ENCODE measurements at places on chromosomes 4 and X.
A peak's percentile ranks its signal among the peaks of the same experiment; 100 is the strongest.

DNA sequence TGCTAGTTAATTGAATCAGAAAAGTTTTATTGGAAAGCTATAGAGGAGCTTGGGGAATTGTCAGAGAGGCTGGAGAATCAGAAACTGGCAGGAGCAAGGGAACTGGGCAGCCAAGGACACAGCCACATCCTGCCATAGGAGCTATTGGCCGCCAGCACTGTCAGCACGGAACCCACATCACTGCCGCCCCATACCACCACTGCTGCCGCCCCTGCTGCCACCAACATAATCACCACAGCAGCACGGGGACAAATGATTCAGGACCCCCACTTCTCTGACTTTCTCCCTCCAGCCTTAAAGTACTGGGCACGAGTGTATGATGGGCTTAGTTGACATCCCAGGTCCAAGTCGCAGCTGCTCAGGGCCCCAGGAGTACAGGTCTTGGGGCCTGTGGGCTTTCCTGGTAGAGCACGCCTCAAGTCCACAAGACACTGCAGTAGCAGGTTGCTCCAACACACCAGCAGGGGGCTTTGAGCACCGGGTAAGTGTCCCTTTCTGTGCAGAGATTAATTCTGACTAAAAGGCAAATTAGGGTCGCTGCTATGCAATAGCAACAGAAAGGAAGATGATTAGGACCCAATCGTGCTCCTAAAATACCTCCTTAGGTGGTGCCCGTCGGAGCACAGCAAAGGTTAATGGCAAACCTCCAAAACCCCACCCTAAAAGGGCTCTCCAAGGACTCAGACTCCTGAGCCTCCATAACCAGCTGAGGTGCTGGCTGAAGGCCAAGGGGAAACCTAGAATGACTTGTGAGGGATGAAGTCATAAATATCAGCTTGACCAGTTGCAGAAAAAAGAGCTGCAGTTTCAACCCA, 6.9 kb downstream of the PJA1 start:
- DNase-seq = no peak

GRCh38 chr4:39036172-39036571, 4.0 kb upstream of the TMEM156 start:
- DNase-seq = no peak

GRCh38 chrX:43605351-43605750, 50.7 kb upstream of the MAOA start:
- DNase-seq = no peak

- no peak for DNase-seq
Observed at GRCh38 chrX:11210415-11210801, 82.8 kb upstream of the AMELX start.

DNA sequence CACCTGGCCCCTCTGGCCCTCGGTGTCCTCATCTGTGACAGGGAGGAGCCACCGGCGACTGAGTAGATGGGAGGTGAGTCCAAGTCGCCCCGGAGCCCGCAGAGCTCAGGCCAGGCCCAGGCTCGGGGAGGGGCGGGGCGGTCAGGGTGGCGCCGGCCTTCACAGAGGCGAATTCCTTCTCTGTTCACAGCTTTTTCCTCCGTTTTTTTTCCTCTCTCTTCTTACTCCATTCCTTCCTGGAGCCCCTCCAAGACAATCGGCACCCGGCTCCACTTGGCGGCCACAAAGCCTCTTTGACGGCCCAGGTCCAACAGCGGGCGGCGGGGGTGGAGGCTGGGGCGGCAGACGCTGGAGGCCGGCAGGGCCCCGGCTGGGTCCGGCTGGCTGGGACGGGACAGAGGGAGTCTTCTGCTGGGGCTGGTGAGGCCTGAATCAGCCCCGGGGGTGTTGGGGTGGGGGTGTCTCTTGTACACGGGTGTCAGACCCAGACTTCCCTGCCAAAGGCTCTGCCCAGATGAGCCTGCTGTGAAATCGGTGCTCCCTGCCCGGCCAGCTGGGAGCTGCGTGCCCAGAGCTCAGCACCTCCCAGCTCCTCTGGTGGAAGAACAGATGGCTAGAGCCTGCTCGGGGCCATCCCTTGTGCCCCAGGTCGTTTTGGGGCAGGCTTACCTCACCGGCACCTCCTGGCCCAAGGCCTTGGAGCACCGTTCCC, 22.6 kb downstream of the FGFRL1 start:
- DNase-seq = peak; percentile 74

GRCh38 chr4:33722800-33723516, 2521.4 kb downstream of the ARAP2 start:
- DNase-seq = peak; percentile 78

DNA sequence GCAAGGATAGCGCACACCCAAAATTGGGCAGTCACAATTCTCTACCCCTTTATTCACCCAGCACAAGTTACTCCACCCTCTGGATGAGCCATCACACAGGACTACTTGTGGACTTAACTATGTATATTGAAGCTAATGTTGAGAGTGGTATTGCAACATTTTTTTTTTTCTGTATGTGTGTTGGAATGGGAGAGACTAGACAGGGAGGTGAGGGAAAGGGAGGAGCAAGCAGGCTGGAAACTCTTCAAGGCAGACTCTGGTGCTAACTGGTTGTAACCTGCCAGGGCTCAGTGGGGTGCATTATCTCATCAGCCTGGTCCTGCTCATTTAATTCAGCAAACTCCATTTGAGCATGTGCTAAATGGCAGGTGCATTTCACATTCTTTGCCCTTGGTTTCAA, 18.4 kb upstream of the CWH43 start:
- DNase-seq = no peak

DNA sequence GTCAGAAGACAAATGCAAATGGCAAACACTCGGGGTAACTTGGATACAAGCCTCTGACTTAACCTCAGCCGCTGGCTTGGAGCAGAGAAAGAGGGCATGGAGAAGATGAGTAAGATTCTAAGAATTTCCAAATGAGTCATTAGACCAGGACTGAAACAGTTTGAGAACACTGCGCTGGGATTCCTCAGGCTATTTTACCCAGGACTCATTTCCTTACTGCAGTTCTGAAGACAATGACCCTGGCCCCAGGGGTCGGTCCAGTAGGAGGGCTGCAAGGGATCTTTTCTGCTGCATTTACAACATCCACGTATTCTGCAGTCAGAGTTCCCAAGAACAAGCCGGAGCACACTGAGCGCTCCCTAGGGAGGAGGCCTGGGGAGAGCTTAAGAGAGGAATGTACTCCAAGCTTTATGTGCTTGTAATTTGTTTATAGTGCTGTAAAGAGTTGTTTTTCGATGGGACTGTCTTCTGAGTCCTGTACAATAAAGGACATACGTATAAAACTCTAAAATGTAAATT, 27.3 kb upstream of the SORBS2 start:
- no peak for DNase-seq

GRCh38 chrX:9355739-9356138, 109.1 kb upstream of the TBL1X start:
- DNase-seq = no peak

DNA sequence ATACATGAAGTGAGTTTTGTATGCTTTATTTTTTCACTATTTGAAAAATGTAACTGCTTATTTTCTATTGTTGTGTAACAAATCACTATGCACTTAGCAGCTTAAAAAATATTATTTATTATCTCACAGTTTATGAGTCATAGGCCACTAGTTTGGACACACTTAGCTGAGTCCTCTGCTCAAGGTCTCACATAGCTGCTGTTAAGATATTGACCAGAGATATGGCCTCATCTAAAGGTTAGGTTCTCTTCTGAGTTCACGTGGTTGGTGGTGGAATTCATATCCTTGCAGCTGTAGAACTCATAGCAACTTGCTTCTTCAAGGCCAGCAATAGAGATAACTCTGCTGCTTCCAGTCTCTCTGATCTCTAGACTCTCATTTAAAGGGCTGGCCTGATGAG, 534.4 kb downstream of the SPRY1 start:
- DNase-seq = no peak

DNA sequence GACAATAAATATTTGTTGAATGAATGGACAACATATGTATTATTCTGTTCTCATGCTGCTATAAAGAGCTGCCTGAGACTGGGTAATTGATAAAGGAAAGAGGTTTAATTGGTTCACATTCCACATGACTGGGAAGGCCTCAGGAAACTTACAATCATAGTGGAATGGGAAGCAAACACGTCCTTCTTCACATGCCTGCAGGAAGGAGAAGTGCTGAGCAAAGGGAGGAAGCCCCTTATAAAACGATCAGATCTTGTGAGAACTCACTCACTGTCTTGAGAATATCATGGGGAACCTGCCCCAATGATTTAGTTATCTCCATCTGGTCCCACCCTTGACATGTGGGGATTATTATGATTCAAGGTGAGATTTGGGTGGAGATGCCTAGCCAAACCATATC, 233.9 kb upstream of the AADAT start:
- no peak for DNase-seq

GRCh38 chrX:109886122-109886761, 116.7 kb upstream of the TMEM164 start:
- DNase-seq = peak; percentile 50

DNA sequence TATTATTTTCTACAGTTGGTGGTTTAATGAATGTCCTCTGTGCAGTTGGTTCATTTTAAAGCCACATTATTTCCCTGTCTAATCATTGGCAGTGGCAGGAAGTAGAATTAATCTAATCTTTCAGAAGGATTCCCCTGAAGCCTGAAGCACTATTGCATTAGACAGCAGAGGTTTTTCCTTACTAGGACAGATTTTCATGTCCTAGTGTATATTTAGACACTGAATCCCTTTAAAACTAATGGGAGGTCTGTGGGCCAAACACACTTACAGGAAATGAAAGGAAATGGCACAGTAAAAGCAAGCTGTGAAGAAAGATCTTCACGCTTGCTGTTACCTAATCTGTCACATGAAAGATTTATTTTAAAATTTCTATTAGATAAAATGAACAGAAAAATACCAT, 165.2 kb downstream of the SLC39A8 start:
- no peak for DNase-seq

DNA sequence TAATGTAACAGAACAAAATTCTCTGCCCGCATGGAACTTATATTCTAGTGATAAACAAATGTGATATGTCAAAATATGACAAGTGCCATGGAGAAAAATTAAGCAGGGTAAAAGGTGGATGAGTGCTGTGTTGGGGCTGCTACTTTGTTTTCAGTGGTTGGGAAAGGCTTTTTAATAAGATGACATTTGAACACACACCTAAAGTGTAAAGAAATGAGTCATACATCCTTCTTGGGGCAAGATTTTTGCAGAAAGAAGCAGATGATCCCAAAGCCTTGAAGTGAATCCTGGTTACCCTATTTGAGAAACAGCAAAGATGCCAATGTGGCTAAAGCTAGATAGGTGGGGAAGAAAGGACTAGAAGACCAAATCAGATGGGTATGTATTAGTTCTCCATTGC, 564.1 kb downstream of the INPP4B start:
- DNase-seq = no peak

DNA sequence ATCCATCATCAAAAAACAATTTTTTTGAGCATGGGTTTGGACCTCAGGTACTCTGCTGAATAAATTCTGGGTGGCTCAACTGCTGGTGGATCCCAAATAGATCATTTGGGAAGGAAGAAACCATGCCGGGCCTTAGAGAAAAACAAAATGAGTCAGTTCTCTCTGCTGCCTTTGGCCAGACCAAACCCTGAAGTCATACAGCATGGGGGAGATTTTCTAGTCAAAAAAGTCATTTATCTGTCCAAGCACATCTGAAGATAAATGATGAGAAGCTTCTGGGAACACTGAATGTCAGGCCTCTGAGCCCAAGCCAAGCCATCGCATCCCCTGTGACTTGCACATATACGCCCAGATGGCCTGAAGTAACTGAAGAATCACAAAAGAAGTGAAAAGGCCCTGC, 261.4 kb downstream of the DHX15 start:
- DNase-seq = no peak
